Fibroblast of mammary gland (primary cell): ENCODE measurements at places on chromosomes 2 and 18.

DNA sequence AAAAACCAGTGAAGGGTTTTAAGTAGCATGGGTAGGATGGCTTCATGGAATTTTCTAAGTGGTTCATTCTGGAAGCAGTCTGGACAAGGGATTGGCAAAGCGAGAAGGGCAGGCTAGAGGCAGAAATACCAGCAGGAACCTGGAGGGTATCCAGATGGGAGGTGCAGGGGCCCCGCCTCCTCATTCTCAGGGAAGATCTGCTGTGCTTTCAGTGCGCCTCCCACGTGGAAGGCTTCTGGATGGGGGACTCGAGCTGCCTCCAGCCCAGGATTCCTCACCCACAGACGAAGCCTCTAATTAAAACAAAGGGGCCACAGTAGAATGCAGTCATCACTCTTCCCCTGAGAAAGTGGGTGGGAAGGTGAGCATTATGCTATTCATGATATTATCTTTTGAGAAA lies 79.8 kb downstream of the VSNL1 start:
- DNase-seq, result peak; percentile 34

- DNase-seq, result peak; percentile 71
Measured at GRCh38 chr2:85393836-85394235, 16.3 kb downstream of the CAPG start.

DNA sequence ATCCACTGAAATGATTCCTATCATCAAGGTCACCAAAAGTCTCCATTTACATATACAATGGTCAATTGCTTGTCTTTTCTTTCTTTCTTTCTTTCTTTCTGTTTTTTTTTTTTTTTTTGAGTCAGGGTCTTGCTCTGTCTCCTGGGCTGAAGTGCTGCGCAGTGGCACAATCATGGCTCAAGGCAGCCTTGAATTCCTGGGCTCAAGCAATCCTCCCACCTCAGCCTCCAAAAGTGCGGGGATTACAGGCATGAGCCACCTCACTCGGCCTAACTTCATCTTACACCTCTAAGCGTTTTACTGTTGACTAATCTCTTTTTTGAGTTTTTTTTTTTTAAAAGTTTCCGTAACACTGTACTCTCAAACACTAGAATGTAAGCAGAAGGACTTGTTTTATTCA lies 867 bp downstream of the SF3B6 start:
- DNase-seq, result no peak

DNA sequence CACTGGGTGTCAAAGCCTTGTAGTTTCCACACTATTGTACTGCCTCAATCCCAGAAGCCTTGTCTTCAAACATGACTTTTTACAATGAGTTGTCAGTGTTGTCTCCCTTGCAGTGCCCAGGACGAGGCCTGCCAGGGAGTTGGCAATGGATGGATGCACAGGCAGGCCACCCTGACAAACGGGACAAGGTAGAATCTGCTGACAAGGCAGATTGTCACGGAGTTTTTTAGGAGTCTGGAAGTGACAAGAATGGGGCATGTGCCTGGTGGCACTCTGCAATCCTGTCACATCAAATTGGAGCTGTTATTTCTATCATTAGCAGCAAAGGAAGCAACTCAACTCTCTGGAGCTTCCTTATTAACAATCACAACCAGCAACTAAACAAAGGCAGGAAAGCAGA lies 25.2 kb upstream of the GPR39 start:
- no peak for DNase-seq

DNA sequence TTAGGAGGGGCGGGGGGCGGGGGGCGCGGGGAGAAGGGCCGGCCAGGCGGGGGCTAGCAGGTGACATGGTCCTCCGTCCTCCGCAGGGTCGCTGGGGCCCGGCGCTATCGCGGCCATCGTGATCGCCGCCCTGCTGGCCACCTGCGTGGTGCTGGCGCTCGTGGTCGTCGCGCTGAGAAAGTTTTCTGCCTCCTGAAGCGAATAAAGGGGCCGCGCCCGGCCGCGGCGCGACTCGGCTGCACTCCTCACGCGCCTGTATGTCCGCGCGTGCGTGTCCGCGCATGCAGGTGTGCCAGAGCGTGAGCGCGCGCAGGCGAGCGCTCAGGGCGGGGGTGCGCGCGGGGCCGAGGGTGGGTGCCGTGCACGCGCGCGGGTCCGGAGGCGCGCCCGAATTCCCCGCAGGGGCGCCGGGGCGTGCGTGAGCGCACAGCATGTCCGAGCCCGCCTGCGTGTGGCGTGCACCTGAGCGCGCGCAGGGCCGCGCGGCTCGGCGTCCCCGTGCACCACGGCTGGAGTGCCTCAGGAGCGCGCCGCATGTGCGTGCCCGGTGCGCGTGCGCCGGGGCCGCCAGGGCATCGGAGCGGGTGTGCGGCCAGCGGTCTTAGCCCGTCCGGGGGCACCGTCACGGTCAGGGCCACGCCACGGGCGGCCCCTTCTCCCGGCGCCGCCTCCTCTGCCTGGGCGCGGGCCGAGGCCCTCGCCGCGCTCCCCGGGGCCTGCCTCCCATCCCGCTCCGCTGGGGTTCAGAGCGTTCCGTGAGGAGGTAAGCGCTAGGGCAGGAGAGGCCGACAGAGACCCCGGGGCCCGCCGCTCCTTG lies 6.3 kb downstream of the SNORC start:
- no peak for DNase-seq

GRCh38 chr2:32977228-32977758 lies 30.5 kb downstream of the LTBP1 start:
- peak; percentile 63 for DNase-seq

- DNase-seq, result no peak
Measured at GRCh38 chr2:59239146-59239545, 998.0 kb upstream of the FANCL start.

- DNase-seq, result no peak
Measured at GRCh38 chr2:47310801-47311560, 92.0 kb upstream of the MSH2 start.

- no peak for DNase-seq
Measured at GRCh38 chr2:152283392-152283791, 51.6 kb upstream of the FMNL2 start.

- DNase-seq, result no peak
Measured at GRCh38 chr2:233363744-233364235, 9.5 kb downstream of the DGKD start.

DNA sequence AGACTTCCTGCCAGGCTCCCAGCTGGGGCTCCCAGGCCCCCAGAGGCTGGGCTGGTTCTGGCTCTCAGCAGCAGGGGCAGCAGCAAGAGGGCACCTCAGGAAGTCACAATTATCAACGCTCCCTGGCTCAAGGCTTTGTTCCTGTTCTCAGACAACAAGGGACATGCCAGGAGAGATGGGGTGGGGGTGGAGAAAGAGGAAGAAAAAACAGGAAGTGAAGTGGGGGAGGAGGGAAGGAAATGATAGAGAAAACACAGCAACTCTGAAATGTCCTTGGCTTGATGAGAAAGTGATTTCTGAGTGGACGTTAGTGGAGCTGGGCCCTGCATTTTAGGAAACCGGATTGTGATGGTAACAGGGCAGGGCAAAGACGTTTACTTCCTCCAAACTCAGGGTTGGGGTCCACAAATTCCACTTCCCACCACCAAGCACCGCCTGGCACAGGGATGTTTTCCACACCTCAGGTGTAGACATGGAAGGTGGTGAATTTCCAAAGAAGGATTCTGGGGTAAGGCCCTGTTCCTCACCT lies 40.4 kb downstream of the CYRIA start:
- no peak for DNase-seq

GRCh38 chr18:79918615-79919011 lies 32.8 kb downstream of the SLC66A2 start:
- DNase-seq, result no peak

- DNase-seq, result no peak
Measured at GRCh38 chr18:46894124-46894523, 23.2 kb downstream of the PIAS2 start.

DNA sequence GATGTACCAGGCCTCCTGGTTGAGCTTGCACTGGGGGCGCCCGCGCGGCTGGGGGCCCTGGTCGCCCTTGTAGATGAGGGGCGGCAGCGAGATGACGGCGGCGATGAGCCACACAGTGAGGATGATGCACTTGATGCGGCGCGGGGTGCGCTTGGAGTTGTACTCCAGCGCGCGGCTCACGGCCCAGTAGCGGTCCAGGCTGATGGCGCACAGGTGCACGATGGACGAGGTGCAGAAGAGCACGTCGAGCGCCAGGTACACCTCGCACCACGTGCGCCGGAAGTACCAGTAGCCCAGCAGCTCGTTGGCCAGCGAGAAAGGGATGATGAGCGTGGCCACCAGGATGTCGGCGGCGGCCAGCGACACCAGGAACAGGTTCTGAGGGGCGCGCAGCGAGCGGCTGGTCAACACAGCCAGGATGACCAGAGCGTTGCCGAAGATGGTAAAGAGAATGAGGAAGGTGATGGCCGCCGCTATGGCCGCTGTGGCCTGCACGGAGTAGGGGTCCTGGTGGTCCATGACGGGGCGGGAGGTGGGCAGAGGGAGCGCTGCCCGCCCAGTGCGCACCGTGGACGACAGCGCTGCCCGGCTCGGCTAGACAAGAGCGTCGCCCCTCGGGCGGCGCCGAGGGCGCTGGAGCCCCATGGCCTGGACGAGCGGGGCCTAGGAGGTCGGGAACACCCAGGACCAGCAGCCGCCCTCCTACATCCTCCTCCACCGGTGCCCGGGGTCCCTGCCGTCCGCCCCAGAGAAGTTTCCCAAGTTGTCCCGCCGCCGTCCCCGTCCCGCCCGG lies 544 bp downstream of the ADRA2B start:
- no peak for DNase-seq

GRCh38 chr2:77309725-77310124 lies 212.5 kb downstream of the LRRTM4 start:
- no peak for DNase-seq

- peak; percentile 98 for DNase-seq
Measured at GRCh38 chr2:12759248-12759647, 42.5 kb downstream of the TRIB2 start.

DNA sequence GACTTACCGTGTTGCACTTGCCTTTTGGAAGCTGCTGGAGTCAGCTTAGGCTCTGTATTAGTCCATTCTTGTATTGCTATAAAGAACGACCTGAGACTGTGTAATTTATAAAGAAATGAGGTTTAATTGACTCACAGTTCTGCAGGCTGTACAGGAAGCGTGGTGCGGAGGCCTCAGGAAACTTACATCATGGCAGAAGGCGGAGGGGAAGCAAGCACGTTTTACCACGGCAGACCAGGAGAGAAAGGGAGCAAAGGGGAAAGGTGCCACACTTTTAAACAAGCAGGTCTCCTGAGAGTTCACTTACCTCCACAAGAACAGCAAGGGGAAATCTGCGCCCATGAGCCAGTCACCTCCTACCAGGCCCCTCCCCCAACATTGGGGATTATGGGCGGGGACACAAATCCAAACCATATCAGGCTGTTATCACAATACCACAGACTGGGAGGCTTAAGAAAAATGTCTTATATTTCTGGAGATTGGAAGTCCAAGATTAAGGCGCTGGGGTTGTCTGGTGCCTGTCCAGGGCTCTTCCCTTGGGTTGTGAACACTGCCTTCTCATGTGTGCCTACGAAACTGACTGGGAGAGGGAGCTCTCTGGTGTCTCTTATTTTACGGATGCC lies 3.6 kb upstream of the D2HGDH start:
- DNase-seq, result no peak

GRCh38 chr2:218019411-218020060 lies 16.7 kb upstream of the TNS1 start:
- DNase-seq, result no peak

DNA sequence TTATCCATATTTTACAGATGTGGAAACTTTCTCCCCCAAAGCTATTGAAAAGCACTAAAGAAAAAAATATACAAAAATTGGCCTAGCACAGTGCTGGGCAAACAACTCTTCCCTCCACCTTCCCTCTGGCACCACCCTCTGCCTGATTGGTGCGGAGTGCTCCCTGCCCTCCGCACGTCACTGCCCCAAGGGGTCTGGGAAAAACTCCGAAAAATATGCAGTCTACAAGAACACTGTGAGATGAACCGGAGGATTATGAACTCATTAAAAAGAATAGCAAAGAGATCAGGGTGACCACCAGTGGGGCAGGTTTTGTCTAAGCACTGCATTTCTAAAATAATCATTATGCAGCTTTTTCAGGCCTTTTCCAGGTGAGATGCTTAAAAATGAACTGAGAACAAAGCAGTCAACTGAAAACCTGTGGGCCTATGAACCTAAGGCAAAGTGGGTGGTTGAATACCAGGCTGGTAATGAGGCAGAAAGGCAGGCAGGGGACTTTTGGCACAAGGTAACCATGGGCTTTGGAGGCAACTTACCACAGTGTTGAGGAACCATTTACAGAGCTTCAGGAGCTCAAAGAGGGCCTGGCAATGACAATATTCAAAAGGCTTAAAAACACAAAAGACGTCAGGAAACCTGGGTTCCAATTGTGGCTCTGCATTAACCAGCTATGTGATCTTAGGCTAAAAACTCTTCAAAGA lies 57.5 kb downstream of the AAK1 start:
- DNase-seq, result no peak

- no peak for DNase-seq
Measured at GRCh38 chr2:211900000-211900399, 638.6 kb downstream of the ERBB4 start.

DNA sequence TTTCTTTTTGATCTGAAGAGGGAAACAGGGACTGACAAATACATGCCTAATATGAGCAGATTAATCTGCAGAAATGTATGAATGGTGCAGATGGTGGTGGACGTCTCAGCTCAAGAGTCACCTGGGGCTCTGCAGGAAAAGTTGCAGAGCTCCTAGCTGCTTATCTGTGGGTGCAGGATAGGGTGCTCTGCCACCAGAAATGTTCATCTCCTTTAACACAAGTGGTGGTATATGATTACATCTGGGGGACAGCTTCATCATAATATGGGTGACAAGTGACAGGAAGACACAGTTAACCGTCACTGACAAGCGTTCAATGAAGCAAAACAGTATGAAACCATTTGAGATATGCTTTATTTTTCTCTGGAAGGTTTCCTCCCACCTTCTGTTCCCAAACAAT lies 121.2 kb upstream of the LINC00305 start:
- no peak for DNase-seq

GRCh38 chr2:236553522-236553921 lies 16.1 kb upstream of the ACKR3 start:
- no peak for DNase-seq

GRCh38 chr2:46497766-46498165 lies 18.4 kb downstream of the TMEM247 start:
- DNase-seq, result no peak

DNA sequence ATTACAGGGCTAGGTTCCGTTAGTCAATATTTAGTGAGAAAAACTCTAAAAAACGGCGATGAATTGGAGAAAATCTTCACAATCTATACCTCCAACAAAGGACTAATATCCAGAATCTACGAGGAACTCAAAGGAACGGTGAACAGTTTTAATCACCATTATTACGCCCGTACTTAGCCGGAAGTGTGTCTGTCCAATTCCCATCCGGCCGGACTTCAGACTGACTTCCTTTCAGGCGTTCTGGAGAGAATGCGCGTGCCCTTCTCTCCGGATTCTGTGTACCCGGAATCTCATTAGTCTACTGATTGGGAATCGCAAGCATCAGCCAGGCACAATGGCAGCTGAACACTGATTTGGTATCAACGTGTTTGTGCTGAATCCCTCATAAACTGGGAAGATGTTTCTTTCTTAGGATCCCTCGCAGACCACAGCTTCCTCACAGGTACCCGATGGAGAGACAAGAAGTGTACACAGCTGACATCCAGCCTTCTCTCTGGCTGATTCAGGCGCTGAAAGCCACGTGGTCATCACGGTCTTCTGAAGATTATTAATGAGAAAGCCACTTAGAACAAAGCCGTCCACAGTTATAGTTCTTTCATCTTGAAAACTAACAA lies 239.9 kb downstream of the ZNF516 start:
- DNase-seq, result no peak
